AG04450 (cell line): ENCODE measurements at places on chromosomes 7 and 10.

DNA sequence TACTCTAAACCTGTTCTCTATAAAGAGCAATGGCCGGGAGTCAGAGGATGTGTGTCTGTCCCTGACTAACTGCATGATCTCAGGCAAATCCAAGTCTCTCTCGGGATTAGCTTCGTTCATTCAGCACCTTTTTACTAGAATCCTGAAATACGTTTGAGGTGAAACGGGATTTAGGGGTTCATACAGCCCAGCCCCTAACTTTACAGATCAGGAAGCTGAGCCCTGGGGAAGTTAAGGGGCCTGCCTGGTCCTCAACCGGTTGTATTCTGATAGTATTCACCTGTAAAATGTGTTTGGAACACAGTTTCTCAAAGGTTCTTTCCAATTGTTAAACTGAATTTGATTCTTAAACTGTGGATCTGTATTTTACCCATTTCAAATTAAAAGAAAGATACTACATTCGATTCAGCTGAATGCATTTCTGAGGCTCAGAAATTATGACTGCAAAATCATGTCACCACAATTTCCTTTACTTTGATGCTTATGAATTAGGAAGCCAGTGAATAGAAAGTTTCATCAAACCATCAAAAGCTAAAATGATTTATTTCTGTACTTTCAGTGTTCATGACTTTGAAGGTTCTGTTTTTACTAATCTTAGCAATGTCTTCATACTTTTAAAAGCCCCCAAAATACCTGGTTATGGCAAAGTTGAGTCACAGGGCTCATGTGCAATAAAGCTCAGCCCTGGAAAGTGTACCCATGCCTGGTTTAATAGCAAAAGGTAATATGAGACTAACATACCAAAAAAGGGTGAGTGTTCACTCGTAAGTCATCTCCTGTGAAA, 28.9 kb upstream of the EZH2 start:
- DNase-seq: no peak

- DNase-seq: no peak
Measured at GRCh38 chr7:124532166-124532565, 233.4 kb downstream of the GPR37 start.

- no peak for DNase-seq
Measured at GRCh38 chr10:86965986-86966654, 2.2 kb upstream of the ADIRF start.

DNA sequence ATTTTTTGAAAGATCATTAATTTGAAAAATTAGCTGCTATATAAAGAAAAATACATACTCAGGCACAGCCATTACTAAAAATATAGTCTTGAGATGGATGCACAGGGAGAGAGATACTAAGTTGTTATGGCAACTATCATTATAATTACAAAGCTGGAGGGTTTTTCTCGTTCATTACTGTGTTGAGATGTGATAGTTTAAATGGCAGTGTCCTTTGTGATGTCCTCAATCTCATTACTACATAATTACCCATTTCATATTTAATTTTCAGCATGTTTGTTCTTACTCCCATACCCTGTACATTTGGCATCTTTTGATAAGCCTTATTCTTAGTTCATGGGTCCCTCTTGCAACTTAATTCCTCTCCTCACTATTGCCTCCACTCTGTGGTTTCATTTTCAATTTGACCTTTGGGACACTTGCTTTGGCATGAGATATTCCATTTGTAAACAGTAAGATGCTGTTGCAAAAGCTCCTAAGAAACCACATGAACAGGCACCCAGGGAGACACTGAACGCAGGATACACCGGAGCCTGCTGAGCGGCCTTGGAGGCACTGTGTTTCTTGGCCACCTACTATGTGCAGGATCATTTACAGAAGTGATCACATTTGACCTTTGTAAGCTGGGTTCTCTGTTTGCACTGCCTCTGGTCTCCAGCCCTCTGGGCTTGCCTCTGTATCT, 4.8 kb upstream of the CPXM2 start:
- no peak for DNase-seq

DNA sequence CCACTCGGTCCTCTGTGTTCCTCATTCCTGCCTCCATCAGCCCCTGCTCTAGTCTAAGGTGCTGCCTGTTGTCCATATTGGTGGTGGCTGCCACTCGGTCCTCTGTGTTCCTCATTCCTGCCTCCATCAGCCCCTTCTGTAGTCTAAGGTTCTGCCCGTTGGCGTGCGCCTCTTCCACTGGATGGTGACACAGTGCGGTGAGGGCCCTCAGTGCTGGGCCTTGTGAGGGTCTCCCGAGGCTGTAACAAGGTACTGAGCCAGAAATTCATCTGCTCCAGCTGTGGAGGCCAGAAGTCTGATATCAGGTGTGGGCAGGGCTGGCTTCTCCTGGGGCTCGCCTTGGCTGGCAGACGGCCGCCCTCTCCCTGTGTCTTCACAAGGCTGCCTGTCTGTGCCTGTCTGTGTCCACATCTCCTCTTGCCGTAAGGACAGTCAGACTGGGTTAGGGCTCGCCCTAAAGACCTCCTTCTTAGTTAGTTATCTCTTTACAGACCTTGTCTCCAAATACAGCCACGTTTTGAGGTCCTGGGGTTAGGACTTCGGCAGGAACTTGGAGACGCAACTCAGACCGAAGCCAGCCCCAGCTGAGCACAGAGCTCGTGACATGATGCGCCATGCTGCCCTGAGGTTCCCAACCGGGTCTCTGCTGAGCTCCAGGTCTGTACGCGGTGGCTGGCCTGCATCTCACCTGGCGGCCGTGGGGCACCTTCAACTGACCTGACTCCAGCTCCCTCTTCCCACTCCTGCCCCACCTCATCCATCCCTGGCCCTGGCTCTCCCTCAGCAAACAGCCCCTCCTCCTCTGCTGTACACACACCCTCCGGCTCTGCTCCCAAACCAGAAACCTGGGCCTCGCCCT, 181.4 kb upstream of the SHH start:
- DNase-seq: no peak

DNA sequence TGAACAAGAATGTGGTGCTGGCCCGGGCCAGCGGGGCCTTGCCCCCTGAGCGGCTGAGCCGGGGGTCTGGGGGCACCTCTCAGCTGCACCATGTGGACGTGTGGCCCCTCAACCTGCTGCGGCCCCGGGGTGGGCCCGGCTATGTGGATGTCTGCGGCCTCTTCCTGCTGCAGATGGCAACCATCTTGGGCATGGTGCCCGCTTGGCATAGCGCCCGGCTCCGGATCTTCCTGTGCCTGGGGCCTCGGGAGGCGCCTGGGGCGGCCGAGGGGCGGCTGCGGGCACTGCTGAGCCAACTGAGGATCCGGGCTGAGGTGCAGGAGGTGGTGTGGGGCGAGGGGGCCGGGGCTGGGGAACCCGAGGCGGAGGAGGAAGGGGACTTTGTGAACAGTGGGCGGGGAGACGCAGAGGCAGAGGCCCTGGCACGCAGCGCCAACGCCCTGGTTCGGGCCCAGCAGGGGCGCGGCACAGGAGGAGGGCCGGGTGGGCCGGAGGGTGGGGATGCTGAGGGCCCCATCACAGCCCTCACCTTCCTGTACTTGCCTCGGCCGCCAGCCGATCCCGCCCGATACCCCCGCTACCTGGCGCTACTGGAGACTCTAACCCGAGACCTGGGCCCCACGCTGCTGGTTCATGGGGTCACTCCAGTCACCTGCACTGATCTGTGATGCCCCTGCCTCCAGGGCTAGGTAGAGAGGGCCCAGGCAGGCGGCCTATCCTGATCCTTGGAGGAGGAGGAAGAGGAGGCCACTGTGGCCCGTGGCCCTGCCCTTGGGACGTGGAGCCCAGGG, 1.1 kb upstream of the TRIP6 start:
- DNase-seq: no peak

- DNase-seq: no peak
Measured at GRCh38 chr10:1315178-1315577, 259.0 kb downstream of the WDR37 start.
